ENCODE measurements at places on chromosomes 2 and 18.

DNA sequence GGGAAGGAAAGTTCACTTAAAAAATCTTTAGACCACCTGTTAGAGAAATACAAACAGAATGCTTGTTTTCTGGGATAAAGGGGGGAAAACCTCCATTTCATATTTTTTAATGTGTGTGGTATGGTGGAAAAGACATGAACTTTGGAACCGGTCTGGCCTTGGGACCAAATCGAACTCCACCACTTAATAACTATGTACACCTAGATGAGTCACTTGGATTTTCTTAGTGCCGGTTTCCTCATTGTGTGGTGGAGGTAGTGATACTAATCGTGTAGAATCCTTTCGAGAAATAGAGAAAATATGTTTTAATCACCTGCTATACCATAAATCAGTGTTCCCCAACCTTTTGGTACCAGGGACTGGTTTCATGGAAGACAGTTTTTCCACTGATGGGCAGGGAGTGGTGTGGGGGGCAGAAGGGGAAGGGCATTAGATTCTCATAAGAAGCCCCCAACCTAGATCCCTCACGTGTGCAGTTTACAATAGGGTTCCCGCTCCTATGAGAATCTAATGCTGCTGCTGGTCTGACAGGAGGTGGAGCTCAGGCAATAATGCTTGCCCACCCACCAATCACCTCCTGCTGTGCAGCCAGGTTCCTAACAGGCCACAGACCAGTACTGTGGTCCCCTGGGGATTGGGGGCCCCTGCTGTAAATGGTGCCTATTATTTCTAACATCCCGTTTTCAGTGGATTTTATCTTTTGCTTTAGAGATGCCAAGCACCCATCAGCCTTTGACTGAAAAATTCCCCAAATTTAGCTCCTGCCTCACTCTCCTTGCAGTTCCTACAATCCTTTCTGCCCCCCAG lies 308.8 kb downstream of the PRKCE start:
- H3K4me3 ChIP-seq = no peak overlapping the region
- H3K36me3 ChIP-seq = no peaks in the 10 kb centered on the region
- no peak for DNase-seq
- H3K27ac ChIP-seq = no peak overlapping the region
- peaks cover 9% of the 10 kb centered on the region for H3K4me1 ChIP-seq
- no peaks in the 10 kb centered on the region for H3K27me3 ChIP-seq

GRCh38 chr2:96167407-96168013 lies 22.3 kb upstream of the DUSP2 start:
- H3K27ac ChIP-seq = no peak overlapping the region
- peaks cover 3% of the 10 kb centered on the region for H3K36me3 ChIP-seq
- peaks cover 32% of the 10 kb centered on the region for H3K4me1 ChIP-seq
- no peak overlapping the region for H3K4me3 ChIP-seq
- H3K27me3 ChIP-seq = no peaks in the 10 kb centered on the region

DNA sequence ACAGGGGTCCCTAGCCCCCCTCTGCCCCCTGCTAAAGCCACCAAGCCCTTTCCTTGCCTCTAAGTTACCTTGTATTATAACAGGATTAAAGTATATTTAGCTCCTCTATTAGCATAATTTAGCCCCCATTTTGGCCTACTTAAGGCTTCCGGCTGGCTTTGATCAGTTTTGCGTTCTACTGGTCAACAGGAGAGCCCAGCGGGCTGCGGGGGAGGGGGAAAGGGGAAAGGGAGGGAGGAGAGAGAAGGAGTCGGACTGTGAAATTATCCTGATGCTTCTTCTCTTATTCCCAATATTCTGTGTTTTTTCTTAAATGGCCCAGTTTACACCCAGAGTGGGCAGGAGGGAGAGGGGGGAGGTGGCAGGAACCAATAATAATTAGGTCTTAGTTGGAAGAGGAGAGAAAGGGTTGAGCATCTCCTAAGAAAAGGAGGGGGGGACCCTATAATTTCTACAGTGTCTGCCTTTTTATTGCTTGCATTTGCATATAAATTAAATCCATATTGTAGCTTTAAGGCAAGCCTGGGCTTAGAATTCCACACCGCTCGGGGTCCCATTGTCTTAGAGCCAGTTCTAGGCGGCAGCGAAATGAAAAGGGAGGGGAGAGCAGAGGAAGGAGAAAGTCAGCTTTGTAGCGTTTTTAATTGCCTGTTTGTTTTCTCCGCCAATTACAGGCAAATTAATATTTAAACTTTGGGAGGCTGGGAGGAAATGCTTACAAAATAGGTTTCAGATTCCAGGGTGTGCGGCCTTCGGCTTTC lies 39.6 kb downstream of the EN1 start:
- no peak overlapping the region for H3K4me3 ChIP-seq
- no peaks in the 10 kb centered on the region for H3K36me3 ChIP-seq
- no peak overlapping the region for H3K27ac ChIP-seq
- H3K4me1 ChIP-seq = no peaks in the 10 kb centered on the region

DNA sequence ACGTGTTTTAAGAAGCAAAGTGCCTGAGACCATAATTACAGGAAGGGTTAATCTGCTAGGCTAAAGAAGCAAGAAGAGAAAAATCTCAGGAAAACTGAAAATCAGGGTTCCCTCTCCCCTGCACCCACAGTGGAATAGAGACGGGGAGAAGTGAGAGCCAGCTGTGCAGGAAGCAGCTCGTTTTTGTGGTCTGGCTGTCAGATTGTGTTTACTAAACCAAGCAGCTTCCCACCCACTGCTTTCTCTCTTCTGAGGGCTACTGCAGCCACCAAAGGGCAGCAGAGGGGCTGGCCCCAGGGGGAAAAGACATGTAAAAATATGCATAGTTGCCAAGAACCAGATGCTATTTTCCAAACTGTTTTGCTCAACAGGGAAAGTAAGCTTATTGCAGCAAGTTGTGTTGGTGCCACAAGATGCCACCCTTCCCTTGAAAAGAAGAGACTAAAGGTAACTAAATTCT lies 72.6 kb upstream of the THUMPD2 start:
- no peak for DNase-seq
- H3K27me3 ChIP-seq = peaks cover 17% of the 10 kb centered on the region
- no peaks in the 10 kb centered on the region for H3K36me3 ChIP-seq
- no peak overlapping the region for H3K27ac ChIP-seq

DNA sequence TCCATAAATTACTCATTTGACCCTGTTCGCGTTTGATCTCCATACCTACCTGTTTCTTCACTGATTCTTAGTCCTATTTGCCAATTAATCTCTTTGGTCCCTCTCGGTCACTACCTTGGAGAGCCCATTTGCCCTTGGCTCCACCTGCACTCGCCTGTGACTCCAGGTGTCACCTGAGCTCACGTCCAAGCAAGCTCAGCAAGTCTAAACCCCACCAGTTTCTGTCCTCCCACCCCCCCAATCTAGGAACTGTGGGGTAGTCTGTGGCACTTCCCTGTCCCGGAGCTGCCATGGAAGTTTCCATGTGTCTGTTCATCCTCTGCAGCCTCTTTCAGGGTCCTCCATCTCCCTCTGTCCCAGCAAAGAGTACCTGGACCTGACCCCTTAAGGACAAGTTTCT lies 68.1 kb upstream of the BCL2L11 start:
- peaks cover 3% of the 10 kb centered on the region for H3K27me3 ChIP-seq
- H3K4me1 ChIP-seq = peaks cover 13% of the 10 kb centered on the region
- no peak for DNase-seq
- H3K27ac ChIP-seq = no peak overlapping the region
- no peak overlapping the region for H3K4me3 ChIP-seq

DNA sequence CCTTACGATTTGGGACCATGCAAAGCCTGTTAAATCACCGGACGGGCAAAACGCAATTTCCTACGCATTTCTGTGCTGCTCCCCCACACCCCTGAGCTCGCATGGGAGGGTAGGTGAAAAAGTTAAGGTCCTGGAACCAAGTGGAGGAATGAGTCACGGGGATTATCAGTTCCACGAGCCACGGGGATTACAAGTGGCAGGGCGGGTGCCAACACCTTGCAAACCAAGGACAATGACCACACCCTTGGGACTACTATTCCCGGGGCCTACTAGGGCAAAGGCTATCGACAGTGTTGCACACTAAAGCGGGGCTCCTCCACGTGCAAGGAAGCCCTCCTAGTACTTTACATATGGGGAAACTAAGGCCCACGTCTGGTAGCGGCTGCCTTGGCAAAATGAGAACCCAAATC lies 447 bp downstream of the RETSAT start:
- H3K27me3 ChIP-seq = no peaks in the 10 kb centered on the region
- H3K4me1 ChIP-seq = peaks cover 44% of the 10 kb centered on the region
- peak overlapping the region; percentile 96 for H3K4me3 ChIP-seq
- DNase-seq = peak; percentile 17
- peak overlapping the region; percentile 96 for H3K27ac ChIP-seq

- no peak overlapping the region for H3K4me3 ChIP-seq
- H3K4me1 ChIP-seq = no peaks in the 10 kb centered on the region
- no peaks in the 10 kb centered on the region for H3K27me3 ChIP-seq
- H3K27ac ChIP-seq = no peak overlapping the region
- DNase-seq = no peak
- no peaks in the 10 kb centered on the region for H3K36me3 ChIP-seq
Measured at GRCh38 chr2:210844016-210844415, 287.6 kb downstream of the CPS1 start.

DNA sequence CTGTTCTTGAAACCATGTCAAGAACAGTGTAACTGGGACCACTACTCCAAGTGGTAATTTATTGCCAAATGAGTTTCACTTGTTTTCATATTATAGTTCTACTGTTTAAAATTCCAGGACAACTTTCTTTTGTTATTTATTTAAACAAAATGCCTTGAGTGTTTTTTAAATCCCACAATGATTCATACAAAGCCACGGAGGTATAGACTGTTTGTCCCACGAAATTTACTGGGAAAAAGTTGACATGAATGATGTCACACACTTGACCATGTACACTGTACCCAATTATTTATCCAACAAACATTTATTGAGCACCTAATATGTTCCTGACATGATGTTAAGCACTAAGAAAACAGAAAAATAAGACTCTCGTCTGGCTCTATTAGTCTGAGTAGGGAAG lies 243.9 kb upstream of the SIX2 start:
- no peak overlapping the region for H3K4me3 ChIP-seq
- no peak overlapping the region for H3K27ac ChIP-seq
- H3K36me3 ChIP-seq = no peaks in the 10 kb centered on the region
- DNase-seq = no peak

DNA sequence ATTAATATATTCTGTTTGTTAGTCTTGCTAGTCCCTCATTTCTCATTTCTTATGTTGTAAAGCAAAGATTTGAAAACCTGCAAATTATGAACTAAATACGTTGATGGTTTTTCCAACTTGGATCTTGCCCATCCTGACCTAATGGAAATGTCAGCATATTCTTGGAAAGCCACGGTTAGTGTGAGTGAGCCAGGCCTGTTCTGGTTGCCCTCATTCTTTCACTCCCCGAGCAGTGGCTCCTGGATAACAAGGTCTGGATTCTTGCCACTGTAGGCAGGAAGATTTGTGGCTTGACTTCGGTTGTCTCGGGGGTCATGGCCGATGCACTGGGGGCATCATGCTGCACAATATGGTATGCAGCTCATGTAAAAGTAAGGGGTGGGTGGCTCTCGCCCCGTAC lies 359.1 kb downstream of the MEIS1 start:
- H3K36me3 ChIP-seq = no peaks in the 10 kb centered on the region
- no peaks in the 10 kb centered on the region for H3K27me3 ChIP-seq
- H3K4me1 ChIP-seq = no peaks in the 10 kb centered on the region
- H3K27ac ChIP-seq = no peak overlapping the region

- DNase-seq = no peak
- no peaks in the 10 kb centered on the region for H3K36me3 ChIP-seq
- H3K27me3 ChIP-seq = peaks cover 3% of the 10 kb centered on the region
- no peak overlapping the region for H3K27ac ChIP-seq
- no peaks in the 10 kb centered on the region for H3K4me1 ChIP-seq
- no peak overlapping the region for H3K4me3 ChIP-seq
Measured at GRCh38 chr2:15049096-15049993, 416.8 kb downstream of the LRATD1 start.

DNA sequence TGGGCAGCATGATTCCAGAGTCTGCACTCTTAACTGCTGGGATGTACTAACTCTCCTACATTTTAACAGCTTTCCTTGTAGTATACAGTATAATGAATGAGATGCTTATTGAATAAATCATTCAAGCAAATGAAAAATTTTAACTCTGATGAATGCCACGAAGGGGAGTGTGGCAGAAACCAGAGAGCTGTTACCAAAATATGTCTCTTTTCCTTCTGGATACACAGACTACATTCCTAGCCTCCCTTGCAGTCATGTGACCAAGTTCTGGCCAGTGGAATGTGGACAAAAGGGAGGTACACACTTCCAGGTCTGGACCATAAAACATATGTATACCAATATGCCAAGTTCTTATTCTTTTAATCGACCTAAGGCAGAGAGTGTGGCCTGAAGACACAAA lies 1.7 kb upstream of the EML4 start:
- peaks cover 8% of the 10 kb centered on the region for H3K27me3 ChIP-seq
- peaks cover 3% of the 10 kb centered on the region for H3K36me3 ChIP-seq
- H3K4me1 ChIP-seq = peaks cover 12% of the 10 kb centered on the region
- no peak overlapping the region for H3K4me3 ChIP-seq
- H3K27ac ChIP-seq = no peak overlapping the region

DNA sequence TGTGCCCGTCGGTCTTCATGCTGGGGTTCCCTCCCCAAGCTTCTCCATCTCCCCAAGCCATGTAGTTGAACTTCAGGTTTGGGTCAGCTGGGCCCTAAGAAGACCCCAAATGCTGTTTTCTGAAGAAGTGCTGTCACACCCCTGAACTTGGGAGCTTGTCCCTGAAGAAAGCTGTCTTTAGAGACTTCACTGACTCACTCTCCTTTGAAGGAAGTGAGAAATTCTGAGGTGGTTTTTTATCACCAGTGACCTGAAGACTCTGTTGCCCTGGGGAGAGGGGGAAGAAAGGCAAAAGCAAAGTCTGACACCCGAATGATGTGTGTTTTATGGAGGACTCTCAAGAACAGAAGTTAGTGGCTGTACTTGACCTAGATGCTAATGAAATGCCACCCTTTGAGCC lies 83.6 kb upstream of the BCL2L11 start:
- no peak for DNase-seq
- H3K27me3 ChIP-seq = peaks cover 17% of the 10 kb centered on the region
- no peaks in the 10 kb centered on the region for H3K4me1 ChIP-seq
- H3K27ac ChIP-seq = no peak overlapping the region
- no peaks in the 10 kb centered on the region for H3K36me3 ChIP-seq

Data from activated CD4-positive, alpha-beta T cell treated with anti-CD3 and anti-CD28 coated beads, Interleukin-2, amount 10 ng/mL, durations not matched to agents 7 days and 5 days (primary cell).